AG08395 (cell line): ENCODE measurements at places on chromosomes 11 and 22.

- DNase-seq = no peak
Measured at GRCh38 chr11:101960231-101960630, 43.9 kb upstream of the ANGPTL5 start.

DNA sequence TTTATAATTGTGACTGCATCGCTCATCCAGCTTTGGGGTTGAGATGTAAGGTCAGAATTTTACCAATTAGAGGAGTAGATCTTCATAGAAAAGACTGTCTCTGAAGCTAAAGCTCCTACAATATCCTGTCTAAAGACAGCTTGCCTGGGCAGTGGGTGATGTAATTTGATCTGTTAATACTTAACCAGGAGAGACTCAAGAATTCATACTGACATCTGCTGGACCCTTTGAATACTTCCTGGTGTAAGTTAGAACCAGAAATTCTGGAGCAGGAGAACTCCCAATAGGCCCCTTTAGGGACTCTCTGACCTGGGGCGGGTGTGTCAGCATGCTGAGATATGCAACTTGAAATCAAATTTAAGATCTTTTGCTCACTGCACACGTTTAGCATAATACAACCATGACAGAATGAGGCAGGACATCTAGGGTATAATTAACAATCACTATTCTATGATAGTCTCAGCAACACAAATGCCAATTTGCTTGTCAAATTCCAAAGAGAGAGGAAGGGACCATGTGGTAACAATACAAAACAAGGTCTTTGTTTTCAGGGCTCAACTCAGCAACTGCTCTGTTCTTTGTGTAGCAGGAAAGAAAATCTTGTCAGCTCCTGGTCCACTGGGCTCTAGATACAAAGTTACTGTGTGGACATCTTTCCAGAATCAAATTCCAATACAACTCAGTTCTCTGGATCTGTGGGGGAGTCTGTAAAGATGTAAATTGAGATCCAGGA lies 143.9 kb downstream of the INSC start:
- peak; percentile 10 for DNase-seq

- DNase-seq = no peak
Measured at GRCh38 chr22:26463688-26464087, 19.9 kb downstream of the HPS4 start.

DNA sequence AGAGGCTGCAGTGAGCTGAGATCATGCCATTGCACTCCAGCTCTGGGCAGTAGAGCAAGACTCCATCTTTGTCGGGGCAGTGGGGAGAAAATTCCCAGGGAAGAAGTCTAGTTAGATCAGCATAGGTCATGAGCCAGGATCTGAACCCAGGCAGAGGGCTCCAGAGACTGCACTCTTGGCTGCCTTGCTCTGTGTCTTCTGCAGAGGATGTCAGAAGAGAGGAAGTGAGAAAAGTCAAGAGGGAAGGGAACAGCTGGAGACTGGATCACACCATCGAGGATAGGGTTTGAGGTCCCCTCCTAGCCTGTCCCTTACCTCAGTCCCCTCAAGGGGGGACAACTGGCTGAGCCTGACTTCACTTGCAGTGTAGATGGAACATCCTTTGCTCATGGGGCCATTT lies 5.8 kb downstream of the MYOD1 start:
- DNase-seq = no peak
